ENCODE measurements at places on chromosomes 6 and 20.

DNA sequence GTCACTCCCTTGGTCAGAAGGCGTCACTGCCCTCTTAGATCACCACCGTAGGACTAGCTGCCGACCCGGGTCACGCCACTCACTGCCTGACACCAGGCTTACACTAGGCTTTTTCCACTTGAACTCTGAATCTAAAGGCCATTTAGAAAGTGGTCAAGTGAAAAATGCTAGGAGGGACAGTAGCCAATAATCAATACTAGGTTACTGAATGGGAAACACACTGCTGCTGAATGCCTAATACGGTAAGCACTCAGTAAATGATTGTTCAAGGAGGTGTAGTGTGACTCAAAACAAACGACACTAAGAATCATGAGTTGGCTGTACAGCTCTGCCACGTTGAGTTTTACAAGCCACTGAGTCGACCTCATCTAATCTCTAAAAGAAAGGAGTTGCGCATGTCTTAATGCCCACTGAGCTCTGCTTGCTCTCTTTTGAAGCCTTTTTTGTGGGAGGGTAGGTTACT lies 760 bp upstream of the IBTK start:
- no peak for DNase-seq

DNA sequence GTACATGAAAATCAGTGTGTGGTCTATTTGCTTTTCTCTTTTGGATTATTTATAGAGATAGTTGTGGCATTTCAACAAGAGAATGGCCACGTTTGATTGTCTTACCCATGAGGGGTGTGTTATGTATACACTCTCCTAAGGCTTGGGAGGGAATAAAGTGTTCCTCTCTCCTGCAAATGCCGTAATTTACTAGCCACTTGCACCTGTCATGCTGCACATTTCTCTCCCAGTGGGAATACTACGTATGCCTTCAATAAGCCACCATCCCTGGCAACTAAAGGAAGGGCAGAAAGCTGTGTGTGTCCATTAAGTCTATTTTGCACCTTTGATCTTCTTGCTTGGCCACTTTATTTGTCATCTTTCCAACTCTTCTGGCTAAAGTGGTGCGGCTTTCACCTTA lies 541.2 kb downstream of the QKI start:
- DNase-seq, result no peak

DNA sequence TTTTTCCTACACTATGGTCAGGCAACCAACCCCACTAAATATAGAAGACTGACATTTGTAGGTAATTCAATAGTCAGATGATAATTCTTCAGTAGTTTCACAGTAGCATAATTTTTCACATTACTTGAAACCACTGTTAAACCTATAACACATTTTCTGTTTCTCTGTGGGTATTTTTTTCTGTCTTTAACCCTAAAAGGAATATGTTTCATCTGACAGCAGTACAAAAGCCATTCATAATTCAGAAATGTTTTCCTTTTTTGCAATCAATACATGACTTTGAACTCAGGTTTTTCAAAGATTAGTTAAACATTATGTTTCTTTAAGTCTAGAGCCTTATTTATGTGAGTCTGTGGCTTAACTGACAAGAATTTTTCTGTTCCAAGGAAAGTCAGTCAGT lies 128.6 kb upstream of the RUNX2 start:
- no peak for DNase-seq

- DNase-seq, result no peak
Measured at GRCh38 chr20:24649787-24650490, 180.5 kb downstream of the SYNDIG1 start.

GRCh38 chr6:20891161-20891560 lies 356.9 kb downstream of the CDKAL1 start:
- DNase-seq, result no peak

- no peak for DNase-seq
Measured at GRCh38 chr20:40688129-40689099, 622 bp downstream of the MAFB start.

DNA sequence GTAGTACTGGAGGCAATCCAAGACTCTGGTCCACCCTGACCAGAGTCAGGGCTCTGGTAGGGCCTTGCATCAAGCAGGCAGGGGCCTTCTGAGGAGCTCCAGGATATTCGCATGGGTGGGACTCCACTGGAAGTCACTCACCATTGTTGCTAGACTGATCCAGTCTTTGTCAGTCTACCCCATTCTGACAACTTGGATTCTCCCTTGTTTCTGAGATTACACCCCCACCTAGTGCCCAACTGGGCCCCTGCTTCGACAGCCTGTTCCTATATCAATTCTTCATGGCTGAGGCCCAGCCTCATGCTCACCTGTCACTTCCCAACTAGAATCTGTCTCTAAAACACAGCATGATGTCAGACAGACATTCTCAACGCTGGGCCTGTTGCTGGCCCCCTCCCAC lies 5.2 kb downstream of the SLC35D3 start:
- no peak for DNase-seq

GRCh38 chr6:126534401-126534800 lies 194.5 kb downstream of the CENPW start:
- DNase-seq, result no peak

DNA sequence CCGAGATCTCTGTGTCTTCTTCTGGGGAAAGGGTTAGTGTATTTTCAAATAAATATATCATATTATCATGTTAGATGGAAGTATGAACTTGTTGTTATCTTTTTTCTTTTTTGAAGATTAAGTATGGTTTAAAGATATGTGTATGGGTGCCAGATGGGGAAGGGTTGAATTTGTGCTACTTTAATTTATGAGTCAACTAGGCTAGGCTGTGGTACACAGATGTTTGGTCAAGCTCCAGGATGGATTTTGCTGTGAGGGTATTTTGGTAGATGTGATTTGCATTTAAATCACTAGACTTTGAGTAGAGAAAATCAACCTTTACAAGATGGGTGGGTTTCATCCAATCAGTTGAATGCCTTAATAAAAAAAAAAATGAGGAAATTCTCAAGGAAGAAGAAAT lies 886.6 kb upstream of the ADGRB3 start:
- no peak for DNase-seq

- DNase-seq, result no peak
Measured at GRCh38 chr6:100512203-100512862, 47.6 kb upstream of the SIM1 start.

DNA sequence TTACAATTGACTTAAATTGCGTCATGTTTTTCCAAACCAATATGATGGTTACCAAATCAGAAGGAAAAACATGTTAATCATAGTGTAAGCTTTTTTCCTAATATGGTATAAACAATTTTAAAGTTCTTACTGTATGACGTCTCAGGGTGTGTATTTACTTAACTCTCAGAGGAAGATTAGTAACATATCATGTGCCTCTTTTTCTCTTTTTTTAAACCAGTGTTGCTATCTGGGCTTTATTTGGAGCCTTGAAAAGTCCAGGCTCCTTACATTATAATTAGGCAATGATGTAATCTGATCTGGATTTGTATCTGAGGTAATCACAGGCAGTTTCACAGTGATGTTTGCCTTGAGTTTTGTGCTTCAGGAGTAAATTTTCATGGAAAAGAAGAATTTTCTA lies 20.4 kb upstream of the RAB23 start:
- no peak for DNase-seq

DNA sequence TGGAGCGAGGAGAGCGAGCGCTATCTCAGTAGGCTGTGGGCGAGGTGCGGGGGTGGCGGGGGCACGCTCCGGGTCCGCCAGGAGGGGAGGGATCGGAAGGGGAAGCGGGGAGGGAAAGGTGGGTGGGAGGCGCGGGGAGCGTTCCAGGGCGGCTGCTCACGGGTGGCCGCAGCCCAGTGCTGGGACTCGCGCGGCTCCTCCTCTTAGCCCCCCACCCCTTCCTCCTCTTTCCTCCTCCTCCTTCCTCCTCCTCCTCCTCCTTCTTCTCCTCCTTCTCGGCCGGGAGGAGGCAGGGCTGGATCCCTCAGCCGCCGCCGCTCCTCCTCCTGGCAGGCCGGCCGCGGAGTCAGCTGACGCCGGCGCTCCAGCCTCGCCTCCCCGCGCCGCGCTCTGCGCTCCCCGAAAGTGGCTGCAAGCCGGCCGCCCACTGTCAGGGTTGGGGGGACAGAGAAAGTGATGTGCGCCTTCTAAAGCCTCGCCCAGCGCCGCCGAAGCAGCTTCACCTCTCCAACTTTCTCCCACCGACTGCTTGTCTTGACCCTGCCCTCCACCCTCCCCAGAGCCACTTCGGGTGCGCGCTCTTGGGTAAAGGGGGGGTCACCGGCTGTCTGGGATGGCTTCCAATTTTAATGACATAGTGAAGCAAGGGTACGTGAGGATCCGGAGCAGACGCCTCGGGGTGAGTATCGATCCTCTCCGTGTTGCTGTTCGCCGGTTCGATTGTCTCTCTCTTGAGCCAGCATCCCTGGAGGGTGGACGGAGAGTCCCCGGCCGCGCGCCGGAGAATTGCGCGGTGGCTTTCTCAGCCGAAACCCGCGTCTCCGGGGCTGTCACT lies at the start of gene DOK5:
TSS of gene DOK5 (plus strand) at position 260 of the 835 bp plus-strand sequence. CDS start at position 614, 354 bp downstream.
- DNase-seq, result no peak

- DNase-seq, result no peak
Measured at GRCh38 chr6:24004062-24004461, 122.0 kb upstream of the NRSN1 start.

DNA sequence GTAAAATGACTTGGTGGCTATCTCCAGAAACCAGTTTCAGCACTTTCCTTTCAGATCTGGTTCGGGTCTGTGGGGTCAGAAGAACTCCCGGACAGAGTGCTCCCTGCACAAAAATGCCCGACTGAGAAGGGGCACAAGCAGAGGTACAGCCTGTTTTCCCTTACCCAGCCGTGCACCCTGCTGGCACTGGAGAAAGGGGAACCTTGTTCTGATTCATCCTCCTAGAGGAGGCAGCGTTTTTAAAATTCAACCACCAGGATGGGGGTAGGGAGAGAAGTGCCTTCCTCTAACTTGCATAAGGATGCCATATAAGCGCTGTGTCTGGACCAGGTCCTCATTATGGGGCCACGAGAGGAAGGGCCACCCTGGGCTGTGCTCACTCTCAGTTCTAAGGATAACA lies 17.6 kb downstream of the RIMS4 start:
- DNase-seq, result no peak

- DNase-seq, result no peak
Measured at GRCh38 chr6:138013959-138014358, 93.3 kb downstream of the PERP start.

- DNase-seq, result no peak
Measured at GRCh38 chr6:1615853-1616420, 6.2 kb downstream of the FOXC1 start.

- no peak for DNase-seq
Measured at GRCh38 chr6:11596640-11597237, 59.2 kb downstream of the TMEM170B start.

DNA sequence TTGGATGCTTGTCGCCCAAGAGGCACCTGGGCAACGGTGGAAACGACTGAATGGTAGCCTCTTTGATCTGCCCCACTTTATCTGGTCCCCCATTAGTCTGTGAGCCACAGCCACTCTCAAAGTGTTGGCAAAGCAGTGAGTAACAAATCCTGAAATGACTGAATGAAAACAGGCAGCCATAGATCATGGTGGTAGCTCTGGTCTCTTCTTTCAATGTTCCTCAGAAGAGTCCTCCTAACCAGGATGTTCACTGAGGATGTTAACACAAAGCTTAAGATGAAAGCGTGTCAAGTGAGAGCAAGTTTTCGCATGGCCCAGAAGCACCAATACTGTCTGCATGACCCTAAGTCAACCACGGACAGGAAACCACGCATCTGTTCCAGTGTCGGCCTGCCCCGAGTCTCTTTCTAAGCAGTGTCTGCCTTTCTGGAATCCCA lies 107.3 kb downstream of the IRF4 start:
- no peak for DNase-seq

GRCh38 chr20:1102016-1102415 lies 16.4 kb upstream of the PSMF1 start:
- no peak for DNase-seq

DNA sequence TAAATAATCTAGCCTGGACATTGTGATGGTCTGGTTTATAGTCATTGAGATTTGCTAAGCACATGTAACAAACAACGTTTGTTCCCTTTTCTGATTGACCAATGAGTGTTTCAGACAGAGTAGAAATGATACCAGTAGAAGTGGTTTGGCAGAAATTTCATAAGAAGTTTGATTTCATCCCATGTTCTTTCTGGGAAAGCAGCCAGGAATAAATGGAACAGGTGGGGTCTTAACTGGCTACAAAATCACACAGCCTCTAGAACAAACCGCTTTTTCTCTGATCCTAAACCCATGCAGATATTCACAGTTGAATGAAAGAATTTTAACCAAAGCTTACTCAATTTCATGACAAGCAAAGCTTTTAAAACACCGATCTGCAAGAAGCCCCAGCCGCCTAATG lies 227.5 kb downstream of the UST start:
- DNase-seq, result no peak

GRCh38 chr6:98920904-98921431 lies 26.8 kb downstream of the FBXL4 start:
- no peak for DNase-seq

- DNase-seq, result no peak
Measured at GRCh38 chr20:38256021-38256420, 4.5 kb downstream of the KIAA1755 start.

- no peak for DNase-seq
Measured at GRCh38 chr6:134391205-134391604, 73.3 kb upstream of the SGK1 start.

DNA sequence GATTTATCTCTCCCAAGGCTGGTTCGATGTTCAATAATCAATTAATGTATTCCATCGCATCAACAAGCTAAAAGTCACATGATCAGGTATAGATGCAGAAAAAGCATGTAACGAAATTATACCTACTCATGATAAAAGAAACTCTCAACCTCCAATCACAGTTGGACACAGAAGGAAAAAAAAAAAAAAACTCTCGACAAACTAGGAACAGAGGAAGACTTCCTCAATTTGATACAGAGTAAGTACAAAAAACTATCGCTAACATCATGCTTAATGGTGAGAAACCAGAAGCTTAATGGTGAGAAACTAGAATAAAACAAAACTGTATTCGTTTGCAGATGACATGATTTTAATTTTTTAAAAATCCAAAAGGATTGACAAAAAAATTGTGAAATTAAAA lies 62.0 kb upstream of the SMIM29 start:
- DNase-seq, result no peak

DNA sequence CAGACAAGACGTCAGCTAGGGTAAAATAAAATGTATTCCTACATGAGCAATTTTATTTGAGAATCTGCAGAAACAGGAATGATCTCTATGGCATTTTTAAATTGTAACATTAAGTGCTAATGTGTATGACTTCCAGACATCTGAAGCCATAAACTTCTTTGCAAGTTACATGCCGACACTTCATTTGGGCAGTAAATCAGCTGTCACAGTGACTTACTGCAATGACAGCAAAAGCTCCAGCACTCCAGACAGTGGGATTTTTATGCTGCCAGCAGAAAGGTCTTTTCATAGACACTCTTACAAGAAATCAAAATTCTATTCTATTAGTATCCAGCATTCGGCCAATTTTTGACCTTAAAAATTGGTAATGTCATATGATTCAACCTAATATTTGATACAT lies 156.3 kb upstream of the SNX9 start:
- DNase-seq, result no peak

All from T-helper 22 cell (primary cell).